ENCODE measurements at places on chromosomes 7 and 10.
A peak's percentile ranks its signal among the peaks of the same experiment; 100 is the strongest.

DNA sequence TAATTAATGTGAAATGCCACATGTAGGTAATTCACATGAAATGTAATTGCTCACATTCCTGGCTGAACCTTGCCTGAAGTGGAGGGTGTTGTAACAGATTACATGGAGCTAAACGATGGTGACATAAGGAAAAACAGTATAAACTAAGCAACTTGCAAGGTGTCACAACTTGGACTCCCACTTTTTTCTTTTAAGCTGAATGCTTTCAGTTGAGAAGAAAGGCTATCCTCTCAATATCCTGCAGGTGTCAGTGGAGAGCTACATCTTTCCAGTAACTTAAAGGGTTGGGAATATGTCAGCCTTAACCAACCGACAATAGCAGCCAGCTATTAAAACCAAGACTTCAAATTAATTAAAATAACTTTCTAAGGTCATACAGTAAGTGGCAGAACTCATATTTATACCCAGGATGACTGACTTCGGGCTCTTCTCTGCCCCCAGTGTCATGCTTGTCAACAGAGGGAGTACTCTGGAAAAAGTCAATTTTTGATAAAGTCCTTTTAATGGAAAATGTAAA is 33.7 kb downstream of the NRBF2 start:
- DNase-seq = peak; percentile 78

DNA sequence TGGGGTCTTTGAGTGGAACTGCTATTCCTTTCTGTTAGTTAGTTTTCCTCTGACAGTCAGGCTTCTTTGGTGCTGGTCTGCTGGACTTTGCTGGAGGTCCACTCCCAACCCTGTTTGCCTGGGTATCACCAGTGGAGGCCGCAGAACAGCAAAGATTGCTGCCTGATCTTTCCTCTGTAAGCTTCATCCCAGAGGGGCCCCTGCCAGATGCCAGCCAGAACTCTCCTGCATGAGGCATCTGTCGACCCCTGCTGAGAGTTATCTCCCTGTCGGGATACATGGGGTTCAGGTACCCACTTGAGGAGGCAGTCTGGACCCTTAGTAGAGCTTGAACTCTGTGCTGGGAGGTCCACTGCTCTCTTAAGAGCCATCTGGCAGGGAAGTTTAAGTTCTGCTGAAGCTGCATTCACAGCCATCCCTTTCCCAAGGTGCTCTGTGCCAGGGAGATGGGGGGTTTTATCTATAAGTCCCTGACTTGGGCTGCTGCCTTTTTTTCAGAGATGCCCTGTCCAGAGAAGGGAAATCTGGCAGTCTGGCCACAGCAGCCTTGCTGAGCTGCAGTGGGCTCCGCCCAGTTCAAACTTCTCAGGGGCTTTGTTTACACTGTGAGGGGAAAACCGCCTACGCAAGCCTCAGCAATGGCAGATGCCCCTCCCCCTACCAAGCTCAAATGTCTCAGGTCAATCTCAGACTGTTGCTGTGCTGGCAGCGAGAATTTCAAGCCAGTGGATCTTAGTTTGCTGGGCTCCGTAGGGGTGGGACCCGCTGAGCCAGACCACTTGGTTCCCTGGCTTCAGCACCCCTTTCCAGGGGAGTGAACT is 89.7 kb upstream of the CDK6 start:
- peak; percentile 60 for DNase-seq

DNA sequence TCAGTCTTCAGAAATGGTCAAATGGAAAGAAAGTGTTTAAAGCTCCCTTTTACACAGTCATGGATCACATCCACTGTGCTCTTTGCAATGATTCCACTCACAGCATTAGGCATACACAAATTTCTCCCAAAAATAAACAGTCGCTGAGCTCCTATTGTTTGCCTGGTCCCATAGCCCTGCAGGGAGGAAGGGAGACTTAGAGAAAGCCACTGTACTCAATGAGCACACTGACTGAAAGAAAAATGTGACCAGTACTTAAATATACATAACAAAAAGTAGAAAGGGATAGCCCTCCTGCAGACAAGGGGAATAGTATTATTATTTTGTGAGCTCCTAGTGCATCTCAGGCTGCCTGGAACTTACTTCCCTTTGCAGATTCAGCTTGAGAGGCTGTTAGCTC is 853.2 kb downstream of the GRID1 start:
- DNase-seq = no peak

DNA sequence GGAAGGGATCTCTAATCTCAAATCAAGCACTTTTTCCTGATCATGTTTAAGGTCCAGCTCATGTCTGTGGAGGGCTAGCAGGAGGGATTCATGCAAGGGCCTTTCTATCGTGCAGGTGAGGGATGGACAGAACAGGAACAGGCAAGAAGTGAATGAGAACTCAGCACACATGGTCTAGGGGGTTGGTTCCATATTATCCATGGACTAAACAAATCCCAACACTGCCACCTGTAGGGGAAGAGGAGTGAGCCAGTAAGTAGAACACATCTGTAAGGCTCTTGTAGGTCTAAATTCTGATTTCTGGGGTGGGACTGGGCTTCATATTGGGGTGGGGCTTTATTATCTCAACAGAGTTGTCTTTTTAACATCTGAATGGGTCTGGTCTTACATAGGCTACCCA is 138.0 kb upstream of the TARP start:
- DNase-seq = no peak

GRCh38 chr7:152751449-152752141 is 8.0 kb upstream of the ACTR3B start:
- DNase-seq = no peak

All from renal pelvis (tissue), 12 donors.